Stimulated activated CD8-positive, alpha-beta memory T cell treated with anti-CD3 and anti-CD28 coated beads, Interleukin-7, amount 100 ng/mL, for 1 hour (primary cell): ENCODE measurements at places on chromosomes 12 and 14.

DNA sequence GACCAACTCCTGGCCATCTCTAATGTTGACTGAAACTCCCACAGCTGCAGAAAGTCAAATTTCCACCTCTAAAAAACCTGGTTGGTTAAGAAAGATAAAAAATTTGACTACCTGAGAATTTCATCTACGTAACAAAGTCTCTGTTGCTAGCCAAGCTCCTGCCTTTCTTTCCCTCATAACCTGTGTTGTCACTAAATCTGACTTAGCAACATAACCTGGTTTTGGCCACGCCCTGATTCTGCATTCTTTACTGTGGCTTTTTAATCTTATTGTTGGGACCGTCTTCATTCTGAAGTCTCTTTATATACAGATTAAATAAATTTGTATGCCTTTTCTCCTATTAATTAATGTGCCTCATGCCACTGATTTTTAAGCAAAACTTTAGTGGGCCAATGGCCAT lies 16.1 kb upstream of the CD69 start:
- no peak for DNase-seq

GRCh38 chr14:105760691-105761344 lies 234.4 kb downstream of the TMEM121 start:
- no peak for DNase-seq

DNA sequence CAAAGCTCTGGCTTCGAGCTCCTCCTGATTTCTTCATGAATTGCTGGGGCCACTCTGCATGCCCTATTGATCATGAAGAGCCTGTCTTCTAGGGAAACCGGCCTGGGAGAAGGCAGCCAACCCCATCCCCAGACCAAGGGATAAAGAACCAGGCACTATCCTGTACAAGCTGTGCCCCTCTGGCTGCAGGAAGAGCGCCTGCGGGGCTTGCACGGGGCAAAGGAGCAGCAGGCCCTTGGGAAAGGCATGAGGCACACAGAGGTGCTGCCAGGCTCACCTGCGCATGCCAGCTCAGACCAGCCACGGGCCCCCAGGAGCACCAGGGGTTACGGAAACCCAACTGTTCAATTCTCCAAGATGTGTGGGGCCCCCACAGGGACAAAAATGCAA lies 2.1 kb downstream of the ITPK1 start:
- DNase-seq: no peak

DNA sequence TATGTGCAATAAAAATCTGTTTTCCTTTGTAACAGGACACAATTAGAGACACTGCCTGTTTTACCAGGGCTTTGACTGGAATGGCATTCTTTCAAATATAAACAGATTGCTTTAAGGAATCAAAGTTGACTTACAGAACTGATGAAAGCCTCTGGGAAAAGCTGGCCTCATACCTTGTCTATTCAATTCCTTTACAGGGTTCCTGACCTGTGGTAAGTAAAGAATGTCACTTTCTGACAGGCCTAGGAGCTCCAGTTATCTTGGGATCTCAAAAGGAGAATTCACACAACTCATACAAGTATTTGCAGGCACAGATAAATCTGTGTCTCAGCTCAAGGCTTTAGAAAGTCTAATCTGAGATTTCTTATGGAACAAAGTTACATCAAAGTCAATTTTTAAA lies 88.4 kb downstream of the BCAT1 start:
- no peak for DNase-seq

GRCh38 chr14:91271639-91272038 lies 27.1 kb upstream of the GPR68 start:
- no peak for DNase-seq

DNA sequence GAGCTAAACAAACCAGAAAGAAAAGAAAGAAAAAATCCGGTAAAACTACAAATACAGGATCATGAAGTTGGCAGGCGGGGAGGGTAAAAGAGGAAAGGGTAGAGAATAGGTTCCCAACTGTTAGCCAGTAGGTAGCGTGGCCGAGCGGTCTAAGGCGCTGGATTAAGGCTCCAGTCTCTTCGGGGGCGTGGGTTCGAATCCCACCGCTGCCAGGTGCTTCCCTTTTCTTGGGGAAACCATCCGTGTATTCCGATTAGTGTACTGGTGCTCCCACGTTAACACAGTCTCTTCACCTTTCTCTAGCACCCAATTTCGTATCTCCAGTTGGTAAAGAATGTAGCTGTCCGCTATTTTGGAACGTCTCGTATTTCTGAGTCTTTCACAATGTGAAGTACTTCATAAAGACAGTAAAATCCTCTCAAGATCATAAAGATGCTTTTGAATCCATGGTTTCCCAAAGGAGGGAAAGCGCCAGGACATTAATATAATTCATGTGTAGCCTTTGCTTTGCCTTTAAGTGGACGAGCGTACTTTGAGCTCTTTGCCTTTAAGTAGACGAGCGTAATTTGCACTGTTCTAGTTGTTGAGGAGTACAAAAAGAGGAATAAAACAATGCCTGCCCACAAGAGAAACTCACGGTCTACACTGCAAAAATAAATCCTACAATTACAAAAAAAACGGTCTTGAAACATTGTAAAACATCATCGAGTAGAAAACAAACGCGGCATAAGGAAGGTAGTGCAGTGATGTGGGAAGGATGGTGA lies 19.0 kb upstream of the RNASE12 start:
- peak; percentile 57 for DNase-seq

GRCh38 chr14:51727526-51727925 lies 75.8 kb downstream of the FRMD6 start:
- DNase-seq: no peak

GRCh38 chr12:73053893-73054292 lies 781.7 kb downstream of the TRHDE start:
- DNase-seq: no peak

DNA sequence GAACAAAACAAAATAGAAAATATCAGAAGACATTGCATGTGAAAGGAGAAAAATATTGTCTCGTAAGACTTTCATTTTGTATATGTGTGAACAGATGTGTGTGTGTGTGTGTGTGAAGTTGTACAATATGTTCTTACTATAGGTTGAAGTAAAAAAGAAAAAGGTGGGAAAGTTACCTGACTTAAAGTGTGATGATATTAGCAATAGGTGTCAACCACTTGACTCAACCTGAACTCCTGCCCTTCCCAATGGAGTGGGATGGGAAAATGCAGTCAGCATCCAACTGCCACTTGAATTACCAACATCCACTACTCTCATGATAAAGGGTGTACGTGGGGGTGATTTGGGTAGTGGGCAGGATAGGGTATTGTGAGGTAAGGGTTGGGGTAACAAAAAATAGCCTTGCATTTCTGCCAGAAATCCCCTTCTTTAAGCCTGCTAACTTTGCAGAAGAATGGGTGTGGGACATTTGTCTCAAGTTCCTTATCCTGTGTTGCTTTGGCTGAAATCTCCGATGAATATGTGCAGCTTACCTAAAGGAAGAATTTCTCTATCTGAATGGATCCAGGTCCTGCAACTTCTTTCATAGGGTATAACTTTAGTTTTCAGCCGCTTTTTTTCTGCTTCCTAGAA lies 181.6 kb downstream of the CHST11 start:
- DNase-seq: no peak

GRCh38 chr14:88154926-88155325 lies 150.0 kb downstream of the GPR65 start:
- DNase-seq: no peak

- no peak for DNase-seq
Observed at GRCh38 chr12:124819525-124819924, 44.1 kb downstream of the SCARB1 start.

DNA sequence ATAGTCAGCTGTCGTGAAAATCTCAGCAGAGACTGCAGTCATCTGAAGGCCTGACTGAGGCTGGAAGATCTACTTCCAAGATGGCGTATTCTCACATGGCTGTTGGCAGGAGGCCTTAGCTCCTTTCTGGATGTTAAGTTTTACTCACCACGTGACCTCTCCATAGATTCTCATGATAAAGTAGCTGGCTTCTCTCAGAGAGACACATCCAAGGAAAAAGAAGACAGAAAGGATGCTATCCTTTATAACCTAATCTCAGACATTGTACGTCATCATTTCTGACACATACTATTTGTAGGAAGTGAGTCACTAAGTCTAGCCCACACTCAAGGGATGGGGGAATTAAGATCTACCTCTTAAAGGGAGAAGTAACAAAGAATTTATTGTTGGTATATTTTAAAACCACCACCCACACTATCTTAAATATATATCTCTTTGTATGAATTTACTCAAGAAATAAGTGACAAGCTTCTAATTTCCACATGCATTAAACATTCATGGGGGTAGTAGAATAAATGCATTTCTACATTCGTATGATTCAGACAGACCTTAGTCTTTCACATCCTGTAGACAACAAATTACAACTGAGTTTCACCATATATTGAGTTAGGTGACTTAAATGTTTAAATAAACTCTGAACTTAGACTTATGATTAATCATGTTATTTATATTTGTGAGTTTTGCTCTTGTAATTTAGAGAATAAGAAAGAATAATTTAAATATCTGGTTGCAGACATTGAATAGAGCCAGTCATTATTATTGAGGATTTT lies 411.0 kb downstream of the LRIG3 start:
- no peak for DNase-seq

DNA sequence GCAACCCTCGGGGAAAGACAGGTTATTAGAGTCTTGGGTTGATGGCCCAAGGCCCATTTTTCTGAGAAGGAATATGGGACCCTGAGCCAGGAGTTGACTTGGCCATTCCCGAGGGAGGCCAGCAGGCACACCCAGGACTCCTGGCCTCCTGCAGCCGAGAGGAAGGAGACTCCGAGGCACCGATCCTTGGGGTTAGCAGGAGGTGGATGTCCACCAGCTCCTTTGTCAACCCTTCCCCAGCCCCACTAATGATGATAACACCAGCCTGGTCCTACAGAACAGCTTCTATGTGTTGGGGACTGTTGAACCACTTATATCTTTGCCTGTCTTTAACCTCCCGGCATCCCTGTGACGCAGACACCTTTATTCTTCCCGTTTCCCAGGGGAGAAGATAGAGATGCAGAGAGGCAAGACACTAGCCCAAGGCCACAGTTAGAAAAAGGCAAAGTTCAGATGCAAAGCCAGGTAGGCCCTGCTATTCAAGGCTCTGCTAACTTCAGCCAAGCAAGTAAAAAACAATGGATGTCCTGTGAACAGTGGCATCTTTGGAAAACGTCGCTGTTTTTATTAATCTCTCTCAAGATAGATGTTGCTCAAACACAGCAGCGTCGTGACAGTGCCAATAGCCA lies 767.3 kb upstream of the TBX3 start:
- no peak for DNase-seq

DNA sequence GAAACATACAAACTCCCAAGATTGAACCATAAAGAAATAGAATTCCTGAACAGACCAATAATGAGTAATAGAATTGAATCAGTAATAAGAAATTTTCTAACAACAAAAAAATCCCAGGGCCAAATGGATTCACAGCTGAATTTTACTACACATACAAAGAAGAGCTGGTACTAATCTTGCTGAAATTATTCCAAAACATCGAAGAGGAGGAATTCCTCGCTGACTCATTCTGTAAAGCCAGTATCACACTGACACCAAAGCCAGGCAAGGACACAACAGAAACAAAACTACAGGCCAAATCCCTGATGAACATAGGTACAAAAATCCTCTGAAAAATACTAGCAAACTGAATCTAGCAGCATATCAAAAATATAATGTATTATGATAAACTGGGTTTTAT lies 367.8 kb upstream of the CLEC14A start:
- no peak for DNase-seq

DNA sequence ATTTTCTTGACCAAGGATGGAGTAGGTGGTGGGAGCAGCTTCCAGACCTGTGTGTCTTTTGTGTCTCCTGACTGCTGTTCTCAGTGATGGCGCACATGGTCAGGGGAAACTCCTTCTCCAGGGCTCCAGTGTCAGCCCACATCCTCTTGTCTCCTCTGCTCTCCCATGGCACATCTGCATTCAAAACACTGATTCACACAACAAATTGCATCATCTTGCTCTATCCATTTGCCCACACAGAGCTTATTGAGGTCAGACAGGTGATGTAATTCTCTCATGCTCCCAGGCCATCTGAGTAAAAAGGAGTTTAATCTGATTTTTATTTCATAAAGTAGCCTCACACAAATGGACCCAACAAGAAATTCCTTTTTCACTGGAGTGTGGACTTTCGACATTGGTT lies 21.8 kb upstream of the TMEM132C start:
- no peak for DNase-seq

DNA sequence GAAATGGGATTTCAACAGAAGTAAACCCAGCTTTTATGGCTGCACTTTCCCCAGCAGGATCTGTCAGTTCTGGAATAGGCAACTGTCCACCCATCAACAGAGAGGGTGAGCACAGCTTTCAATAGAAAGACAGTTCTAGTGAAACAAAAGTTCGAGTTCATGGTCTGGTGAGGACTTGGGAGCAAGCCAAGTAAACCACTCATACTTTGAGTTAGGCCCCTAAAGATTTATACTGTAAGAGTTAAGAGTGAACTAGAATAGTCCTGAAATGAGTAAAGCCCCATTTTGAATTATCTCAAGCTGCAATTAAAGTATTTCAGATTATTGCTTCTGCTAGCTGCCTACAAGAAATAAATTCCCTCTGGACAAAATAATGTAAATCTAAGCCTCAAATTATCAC lies 82.6 kb downstream of the METTL25 start:
- no peak for DNase-seq

DNA sequence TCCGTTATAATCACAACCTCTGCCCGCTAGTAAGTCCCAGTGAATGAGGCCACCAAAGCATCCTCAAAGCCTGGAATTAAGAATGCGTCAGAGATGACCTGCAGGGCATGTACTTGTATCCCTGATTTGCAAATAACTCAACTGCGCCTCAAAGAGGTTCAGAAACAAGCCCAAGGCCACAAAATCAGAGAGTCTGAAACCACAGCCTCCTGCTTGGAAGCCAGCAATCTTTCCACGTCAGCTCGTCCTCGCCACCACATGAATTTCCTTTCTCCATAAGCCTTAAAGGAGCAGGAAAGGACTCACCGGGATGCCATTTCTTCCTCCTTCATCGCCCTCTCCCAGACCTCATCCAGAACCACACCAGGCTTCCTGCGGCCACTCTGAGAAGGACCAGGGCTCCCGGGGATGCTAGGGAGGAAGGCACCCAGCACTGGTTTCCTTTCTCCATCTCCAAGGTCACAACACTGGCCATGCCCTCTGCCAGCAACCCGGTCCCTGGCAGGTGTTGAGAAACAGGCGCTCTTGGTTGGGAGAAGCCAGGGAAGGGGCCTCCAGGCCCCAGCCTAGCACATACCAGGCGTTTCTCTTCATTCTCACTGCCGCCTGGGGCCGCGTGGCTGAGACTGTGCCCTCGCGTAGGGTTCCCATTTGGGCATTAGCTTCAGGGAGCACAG lies 191.2 kb upstream of the DIO3 start:
- DNase-seq: no peak

GRCh38 chr12:57218030-57218853 lies 1.6 kb downstream of the NXPH4 start:
- no peak for DNase-seq

GRCh38 chr12:92233346-92234015 lies 87.8 kb upstream of the BTG1 start:
- no peak for DNase-seq

DNA sequence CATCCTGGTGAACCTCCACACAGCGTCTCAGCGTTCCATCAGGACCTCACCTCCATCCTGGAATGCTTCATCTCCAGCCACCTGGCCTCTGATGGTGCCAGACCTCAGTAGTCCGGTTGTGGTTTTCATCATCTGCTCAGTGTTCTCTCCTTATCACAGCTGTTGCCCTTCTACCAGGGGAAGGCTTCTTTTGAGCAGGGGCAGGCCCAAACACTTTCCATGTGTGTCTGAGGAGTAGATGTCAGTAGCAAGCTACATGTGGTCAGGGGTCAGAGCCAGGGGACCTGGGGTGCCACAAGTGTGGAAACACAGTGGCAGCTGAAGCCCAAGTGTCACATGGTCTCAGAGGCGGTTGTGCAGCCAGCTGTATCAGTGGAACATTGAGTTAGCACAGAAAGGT lies 30.2 kb upstream of the FGD4 start:
- DNase-seq: no peak
